Bronchial epithelial cell (primary cell): ENCODE measurements at places on chromosomes 6 and 20. TPM values are rescaled to one million over a fixed set of nuclear protein-coding genes. Genes with fewer than 3 reads are reported as not detected.

Gene C6orf141
- 7.8 and 10.8 TPM in 2 replicates for total RNA-seq

DNA sequence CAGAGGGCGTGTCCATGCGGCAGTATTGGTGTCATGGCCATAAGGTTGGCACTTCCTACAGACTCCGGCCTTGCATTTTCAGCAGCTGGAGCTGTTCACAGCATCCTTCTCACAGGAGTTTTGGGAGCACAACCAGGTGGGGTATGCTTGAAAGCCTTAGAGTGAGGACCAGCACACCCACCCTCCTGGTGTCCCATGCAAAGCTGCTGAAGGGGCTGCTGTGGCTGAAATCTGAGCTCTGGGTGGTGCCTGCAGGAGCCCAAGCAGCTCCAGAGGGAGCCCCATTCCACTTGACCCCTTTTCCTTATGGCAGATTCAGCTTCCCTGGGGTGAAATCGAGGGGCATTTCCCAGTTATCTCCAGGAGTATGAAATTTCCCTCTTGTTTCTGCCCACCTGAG is 74.0 kb upstream of the BHLHE23 start:
- no peak for DNase-seq

Gene DDO
- not detected in 2 replicates for total RNA-seq

Gene ZFP57
- 0.90 and 1.6 TPM in 2 replicates for total RNA-seq

GRCh38 chr6:56220078-56220477 is 27.3 kb downstream of the COL21A1 start:
- peak; percentile 98 for DNase-seq

GRCh38 chr6:158808941-158809678 is 10.1 kb downstream of the EZR start:
- no peak for DNase-seq
